ENCODE measurements at places on chromosomes 1 and 21.

DNA sequence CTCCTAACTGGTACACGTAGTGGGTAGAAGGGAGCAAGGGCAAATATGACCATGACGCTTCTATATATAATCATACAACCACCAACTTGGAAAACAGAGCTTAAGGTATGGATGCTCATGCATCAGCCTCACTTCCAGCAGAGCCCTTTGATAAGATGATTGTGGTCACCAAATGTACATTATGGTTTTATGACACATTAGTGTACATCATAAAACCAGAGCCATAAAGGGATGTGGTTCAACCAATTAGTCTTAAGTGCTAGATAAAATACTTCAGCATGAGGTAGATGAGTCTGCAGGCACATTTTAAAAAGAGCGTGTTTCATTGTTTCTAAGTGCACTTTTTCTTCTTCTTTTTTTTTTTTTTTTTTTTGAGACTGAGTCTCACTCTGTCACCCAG, 43.7 kb downstream of the NIBAN1 start:
- no peak for DNase-seq

DNA sequence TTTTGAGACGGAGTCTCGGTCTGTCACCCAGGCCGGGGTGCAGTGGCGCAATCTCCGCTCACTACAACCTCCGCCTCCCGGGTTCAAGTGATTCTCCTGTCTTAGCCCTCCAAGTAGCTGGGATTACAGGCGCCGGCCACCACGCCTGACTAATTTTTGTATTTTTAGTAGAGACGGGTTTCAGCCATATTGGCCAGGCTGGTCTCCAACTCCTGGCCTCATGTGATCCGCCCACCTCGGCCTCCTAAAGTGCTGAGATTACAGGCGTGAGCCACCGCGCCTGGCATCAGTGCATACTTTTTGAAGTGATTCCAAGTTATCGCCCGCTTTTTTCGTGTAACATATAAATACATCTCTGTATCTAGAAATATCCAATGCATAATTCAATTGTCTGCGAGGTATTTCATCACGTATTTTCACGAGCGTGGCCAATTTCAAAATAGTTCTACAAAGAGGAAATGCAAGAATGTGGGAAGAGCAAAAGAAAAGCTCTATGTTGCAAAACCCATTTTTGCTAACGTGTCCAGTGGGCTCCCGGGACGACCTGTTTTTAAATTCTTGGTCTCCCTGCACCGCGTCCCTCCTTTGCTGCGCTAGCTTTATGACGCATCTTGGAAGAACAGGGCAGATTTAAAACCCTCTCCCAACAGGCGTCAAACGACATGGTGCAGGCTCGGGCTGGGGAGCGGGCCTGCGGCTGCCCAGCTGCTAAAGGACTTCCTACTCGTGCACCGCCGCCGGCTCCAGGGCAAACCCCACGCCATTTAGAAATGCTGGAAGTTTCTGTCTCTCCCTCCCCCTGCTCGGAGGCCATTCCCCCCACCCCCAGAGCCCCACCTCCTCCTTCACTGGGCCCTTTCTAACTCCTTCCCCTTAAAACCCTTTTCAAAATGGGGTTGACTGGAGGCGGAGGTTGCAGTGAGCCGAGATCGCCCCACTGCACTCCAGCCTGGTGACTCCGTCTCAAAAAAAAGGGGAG, 923 bp upstream of the IFNGR2 start:
- DNase-seq: no peak

- no peak for DNase-seq
Observed at GRCh38 chr1:245475126-245475525, 320.3 kb downstream of the KIF26B start.

DNA sequence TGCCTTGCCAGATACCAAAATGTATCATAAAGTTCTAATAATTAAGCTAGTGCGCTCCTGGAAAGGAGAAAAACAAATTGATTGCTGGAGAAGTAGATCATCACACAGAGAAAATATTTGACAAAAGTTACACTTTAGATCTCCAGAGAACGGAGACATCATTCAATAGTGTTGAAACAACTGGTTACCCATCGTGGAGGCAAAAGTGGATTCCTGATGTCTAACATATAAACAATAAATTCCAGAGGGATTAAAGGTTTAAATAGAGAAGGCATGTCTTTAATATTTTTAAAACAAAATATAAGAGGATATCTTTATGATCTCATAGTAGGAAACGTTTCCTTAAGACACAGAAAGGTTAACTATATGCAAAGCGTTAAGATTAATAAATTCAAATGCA, 41.0 kb downstream of the NRIP1 start:
- DNase-seq: no peak

GRCh38 chr1:52792036-52792435, 50.5 kb upstream of the ZYG11A start:
- DNase-seq: no peak

- DNase-seq: no peak
Observed at GRCh38 chr1:11484321-11484655, 5.3 kb downstream of the DISP3 start.

DNA sequence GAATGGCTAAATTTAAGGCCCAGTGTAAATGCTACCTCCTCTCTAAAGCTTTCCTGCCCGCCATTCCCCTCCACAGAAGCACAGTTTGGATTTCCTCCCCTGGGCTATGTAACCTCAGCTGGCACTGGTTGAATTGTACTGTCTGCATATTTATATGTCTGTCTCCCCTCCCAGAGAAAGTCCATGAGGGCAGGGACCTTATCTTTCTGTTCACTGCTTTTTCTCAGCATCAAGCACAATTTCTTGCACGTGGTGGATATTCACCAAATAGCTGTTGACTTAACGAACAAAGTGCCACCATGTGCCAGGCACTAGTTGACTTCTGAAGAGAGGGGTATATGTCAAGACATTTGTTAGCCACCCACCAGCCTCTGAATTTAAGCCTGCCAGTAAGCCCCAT, 9.5 kb upstream of the PDIK1L start:
- no peak for DNase-seq

GRCh38 chr1:178639326-178639725, 85.7 kb upstream of the RALGPS2 start:
- DNase-seq: no peak

- DNase-seq: no peak
Observed at GRCh38 chr1:63730211-63730610, 43.6 kb upstream of the ROR1 start.

GRCh38 chr1:22846458-22846857, 126.2 kb downstream of the LACTBL1 start:
- no peak for DNase-seq

DNA sequence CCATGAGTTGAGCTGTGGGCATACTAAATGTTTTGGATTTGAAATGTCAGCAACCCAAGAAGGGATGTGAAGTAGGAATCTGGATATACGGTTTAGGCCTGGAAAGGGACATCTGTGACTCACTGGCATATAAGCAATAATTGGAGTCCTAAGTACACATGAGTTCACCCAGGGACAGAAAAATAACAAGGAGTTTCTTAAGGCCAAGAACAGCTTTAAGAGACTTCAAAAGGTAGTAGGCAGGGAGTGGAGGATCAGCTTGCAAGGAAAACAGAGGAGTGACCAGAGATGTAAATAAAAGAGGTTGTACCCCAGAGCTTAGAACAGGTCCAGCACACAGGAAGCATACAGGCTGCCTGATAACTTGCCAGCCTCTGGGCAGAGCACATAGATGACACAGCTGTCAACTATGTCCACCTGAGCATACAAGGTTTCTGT, 28.1 kb downstream of the TMEM50B start:
- no peak for DNase-seq

Data from retinal pigment epithelial cell (primary cell).